Stimulated activated CD8-positive, alpha-beta memory T cell treated with anti-CD3 and anti-CD28 coated beads, Interleukin-4, amount 100 ng/mL, for 4 hours (primary cell): ENCODE measurements at places on chromosomes 1 and 21.

GRCh38 chr1:5490635-5491034 lies 501.6 kb downstream of the NPHP4 start:
- DNase-seq: no peak

GRCh38 chr1:205275916-205276688 lies 45.4 kb downstream of the NUAK2 start:
- no peak for DNase-seq

DNA sequence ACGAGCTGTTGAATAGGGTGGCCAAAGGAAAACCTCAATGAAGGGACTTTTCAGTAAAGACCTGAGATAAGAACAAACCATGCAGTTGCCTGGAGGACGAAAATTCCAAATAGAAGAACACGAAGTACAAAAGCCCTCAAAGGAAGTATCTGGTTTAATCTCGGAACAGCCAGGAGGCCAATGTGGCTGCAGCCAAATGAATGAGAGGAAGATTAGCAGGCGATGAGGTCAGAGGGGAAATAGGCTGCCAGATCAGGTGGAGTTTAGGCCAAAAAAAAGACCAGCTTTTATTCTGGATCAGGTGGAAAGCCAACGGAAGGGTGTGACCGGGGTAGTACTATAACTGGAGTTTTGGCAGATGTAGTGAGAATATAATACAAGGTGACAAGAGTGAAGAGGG lies 43.7 kb downstream of the SRSF11 start:
- no peak for DNase-seq

GRCh38 chr1:24659166-24659904 lies 16.2 kb downstream of the SRRM1 start:
- no peak for DNase-seq

DNA sequence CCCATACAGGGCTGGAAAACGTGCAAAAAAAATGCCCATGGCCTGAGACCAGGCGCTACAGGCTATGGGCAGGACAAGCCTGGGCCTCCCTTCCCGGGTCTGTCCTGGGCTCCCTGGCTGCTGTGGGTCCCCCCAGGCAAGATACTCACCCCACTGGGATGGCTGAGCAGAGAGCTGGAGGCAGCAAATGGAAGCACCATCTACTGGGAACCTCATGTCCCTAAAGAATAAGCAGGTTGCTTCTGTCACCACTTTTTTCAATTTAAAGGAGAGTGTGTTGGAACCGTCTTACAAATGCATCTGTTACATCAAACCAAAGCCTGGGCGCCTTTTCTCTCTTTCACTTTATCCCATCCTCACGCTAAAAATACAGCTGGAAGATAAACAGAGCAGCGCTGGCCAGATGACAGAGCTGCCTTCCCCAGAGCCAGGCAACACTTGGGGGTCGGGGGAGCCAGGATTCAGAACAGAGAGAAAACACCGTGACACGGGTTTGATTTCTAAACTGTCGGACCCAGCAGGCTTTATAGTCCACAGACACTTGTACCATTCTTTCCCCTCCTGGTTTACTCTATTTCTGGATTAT lies 262.1 kb upstream of the VAMP3 start:
- DNase-seq: no peak

DNA sequence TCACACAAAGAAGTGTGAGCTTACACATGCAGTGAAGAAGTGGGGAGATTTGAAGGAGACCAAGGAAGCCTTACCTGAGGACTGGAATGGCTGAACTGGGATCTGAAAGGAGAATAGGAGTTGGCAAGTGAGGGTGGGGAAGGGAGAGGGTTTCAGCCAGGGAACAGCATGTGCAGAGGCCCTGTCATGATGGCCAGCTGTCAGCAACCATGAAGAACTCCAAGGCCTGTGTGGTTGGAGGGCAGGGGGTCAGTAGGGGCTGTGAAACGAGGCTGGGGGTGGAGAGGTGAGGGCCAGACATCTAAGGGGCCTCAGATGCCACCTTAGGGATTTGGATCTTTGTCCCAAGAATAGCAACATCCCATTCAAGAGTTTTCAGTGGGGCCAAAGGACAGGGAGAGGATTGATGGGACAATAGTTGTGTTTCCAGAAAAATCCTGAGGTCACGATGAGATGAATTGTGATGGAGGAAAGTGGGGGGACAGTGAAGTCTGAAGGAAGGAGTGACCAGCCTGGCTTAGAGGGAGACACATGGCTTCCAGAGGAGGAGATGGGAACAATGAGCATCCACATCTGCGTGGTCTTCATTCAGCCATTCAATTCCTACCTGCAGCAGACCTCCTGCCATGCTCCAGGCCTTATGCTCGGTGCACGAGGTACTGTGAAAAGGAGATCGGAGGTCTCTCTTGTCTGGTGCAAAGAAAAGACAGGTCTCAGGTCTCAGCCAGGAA lies 187.6 kb downstream of the MATN1 start:
- no peak for DNase-seq

DNA sequence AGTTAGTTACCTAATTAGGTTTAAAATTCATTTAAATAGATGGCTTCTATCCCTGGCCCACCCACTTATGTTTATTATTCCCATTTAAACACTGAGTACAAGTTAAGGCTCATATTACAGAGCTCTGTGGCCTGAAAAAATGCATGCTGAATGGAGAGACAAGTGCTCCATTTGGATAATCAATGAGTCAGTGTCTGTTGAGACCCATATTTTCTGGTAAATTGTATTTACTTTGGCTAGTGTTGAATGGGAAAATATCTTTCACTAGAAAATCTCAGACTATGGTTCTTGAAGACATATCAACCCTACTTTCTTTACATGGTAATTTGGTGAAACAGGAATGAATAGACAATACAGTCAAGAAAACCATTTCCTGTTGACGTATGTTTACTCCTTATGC lies 356.0 kb downstream of the S1PR1 start:
- no peak for DNase-seq

- no peak for DNase-seq
Measured at GRCh38 chr21:20822666-20823065, 175.5 kb upstream of the NCAM2 start.

- DNase-seq: no peak
Measured at GRCh38 chr1:58783090-58783992, 506 bp downstream of the JUN start.

DNA sequence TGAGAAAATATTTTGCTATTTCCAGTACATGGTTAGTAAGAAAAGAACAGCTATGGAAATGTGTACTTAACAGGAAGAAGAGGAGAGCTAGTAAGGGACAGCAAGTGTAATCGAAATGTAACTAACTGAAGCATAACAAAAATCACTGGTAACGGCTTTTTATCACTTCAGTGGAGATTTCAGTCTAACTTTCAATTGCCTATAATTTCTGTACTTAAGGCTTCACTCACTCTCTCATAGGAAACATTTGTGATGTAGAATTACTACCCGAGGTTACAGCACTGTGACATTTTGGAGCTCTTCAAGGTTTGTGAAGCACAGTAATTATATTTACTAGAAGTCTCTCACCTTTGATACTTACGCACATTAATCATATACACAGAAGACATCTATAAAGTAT lies 1119.1 kb downstream of the AMY1C start:
- DNase-seq: no peak

GRCh38 chr1:109912873-109913272 lies 2.2 kb downstream of the CSF1 start:
- no peak for DNase-seq

- DNase-seq: no peak
Measured at GRCh38 chr1:42210421-42211133, 46.0 kb upstream of the GUCA2A start.

DNA sequence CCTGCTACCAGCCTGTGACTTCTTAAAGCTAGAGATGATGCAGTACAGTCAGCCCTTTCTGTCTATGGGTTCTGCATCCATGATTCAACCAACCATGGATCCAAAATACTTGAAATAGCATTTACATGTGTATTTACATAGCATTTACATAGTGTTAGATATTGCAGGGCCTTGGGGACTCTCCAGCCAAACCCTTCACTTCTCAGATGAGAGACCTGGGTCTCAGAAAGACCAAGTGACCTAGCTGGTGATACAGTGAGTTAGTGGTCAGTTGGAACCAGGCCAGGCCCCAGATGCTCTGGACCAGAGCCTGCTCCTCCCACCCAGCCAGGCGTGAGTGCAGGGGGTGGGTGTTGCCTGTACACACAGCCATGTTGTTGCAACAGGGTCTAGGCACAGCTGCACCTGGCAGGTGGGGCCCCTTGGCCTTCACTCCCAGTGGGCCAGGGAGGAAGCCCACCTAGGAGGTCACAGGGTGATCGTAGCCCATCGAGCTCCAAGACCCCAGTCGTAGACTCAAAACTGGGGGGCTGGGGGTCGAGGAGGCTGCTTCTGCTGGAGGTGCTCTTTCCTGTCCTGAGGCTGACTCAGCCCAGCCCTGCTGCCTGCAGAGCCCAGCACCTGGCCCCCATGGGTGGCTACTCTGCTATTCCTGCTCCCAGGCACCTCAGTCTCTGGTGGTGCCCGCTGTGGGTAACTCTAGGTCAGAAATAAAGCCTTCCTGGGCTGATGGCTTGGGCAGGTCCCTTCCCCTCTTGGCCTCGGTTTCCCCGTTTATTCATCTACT lies 7.7 kb downstream of the TMEM61 start:
- no peak for DNase-seq

GRCh38 chr1:230465691-230466090 lies 39.6 kb upstream of the PGBD5 start:
- DNase-seq: no peak

DNA sequence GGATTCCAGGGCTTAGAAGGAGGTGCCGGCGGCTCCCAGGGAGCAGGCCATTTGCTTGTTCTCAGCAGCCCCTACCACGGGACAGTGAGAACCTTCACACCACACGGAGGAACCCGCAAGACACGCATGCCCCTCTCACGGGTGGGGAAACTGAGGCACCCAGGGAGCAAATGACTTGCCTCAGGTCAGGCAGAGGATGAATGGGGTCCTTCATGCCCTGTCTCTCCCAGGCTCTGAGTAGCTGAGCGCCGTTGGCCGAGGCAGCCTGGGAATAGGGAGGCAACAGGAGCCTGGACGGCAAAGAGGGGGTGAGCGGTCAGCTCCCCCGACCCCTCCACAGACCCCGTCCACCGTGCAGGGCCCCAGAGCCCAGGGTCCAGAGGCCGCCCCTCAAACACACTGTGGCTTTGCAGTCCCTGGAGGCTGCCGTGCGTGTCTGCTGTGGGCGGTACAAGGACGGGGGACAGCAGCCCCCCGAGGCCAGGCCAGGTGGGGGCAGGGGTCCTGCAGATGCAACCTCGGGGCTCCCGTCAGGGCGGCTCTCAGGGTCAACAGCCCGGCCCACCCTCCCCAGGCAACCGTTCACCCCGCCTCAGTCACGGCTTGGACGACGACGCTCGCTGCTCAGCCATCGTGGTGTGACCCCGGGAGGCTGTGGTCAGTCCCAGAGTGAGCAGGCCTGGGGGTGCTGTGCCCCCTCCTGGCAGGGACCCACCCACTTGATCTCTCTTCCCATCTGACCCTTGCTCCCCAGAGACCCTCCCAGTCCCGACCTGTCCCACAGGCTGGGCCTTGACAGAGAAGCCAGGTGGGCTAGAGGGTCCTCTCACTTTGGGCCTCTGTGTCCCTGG lies 15.8 kb upstream of the COL6A2 start:
- no peak for DNase-seq

DNA sequence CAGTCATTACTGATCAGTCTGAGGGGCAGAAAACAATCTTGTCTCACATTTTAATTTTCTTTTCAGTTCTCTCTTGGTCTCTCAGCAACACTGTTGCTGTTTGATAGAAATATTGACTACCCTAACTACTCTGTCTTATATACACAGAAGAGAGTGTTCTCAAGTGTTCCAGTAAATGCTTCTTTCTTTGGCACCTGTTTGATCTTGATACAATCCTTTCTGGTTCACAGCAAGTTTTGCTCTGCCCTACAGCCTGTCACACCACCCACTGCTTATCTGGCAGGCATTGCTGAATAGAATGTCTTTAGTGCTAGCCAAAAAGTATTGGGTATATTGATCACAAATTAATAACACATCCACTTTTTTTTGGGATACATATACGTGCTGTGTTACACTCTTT lies 75.7 kb upstream of the WLS start:
- no peak for DNase-seq

- no peak for DNase-seq
Measured at GRCh38 chr1:110291241-110292030, 47.7 kb upstream of the RBM15 start.

DNA sequence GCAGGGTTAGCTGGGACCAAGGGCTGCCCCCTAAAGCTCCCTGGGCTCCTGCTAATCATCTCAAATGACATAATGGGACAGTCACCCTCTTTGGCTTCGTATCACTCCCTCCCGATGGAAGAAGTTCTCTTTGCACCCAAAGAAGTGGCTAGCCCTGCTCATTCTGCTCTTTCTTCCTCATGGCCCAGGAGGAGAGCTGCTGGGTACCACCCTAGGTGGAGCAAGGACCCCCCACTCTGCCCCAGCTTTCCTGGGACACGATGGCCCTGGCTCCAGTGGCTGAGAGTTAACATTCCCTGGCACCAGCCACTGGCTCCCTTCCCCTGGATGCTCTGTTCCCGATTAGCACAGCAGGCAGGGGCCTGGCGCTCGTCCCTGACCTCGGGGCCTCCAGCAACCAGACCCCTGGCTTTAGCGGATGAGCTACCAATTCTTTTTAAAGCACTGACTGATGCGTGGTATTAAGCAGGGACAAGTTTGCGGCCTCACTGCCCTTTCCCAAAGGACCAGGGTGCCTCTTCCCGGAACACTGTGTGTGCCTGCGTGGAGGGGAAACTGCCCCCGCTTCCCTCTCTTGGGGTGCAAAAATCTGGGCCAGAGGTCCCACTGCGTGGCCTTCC lies 1.2 kb downstream of the MYOM3 start:
- DNase-seq: no peak

DNA sequence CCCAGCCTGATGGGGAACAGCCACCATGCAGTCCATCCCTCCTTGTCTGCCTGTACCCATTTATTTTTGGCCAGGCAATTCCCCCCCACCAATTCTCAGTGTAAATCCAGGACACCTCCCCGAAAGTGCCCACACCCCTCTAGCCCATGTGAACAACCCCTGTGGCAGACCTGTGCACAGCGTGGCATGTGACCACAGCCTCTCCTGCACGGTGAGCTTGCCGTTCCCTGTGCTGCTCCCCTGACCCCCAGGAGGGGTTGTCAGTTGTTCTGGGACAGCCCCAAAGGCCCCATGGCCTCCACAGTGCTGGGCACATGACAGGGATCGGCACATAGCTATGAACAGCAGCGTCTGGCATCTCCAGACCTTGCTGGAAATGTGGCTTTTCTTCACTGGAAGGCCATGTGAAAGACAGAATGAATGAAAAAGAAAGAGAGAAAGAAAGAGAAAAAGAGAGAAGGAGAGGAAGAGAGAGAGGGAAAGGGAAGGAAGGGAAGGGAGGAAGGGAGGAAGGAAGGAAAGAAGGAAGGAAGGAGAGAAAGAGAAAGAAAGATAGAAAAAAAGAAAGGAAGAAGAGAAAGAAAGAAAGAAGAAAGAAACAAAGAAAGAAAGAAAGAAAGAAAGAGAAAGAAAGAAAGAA lies 3.9 kb downstream of the CAPN9 start:
- no peak for DNase-seq

GRCh38 chr1:9654051-9654833 lies 2.7 kb downstream of the PIK3CD start:
- DNase-seq: no peak

- no peak for DNase-seq
Measured at GRCh38 chr1:237471956-237472355, 418.8 kb downstream of the ZP4 start.
